ENCODE measurements at places on chromosomes 3 and 15.
A peak's percentile ranks its signal among the peaks of the same experiment; 100 is the strongest.

DNA sequence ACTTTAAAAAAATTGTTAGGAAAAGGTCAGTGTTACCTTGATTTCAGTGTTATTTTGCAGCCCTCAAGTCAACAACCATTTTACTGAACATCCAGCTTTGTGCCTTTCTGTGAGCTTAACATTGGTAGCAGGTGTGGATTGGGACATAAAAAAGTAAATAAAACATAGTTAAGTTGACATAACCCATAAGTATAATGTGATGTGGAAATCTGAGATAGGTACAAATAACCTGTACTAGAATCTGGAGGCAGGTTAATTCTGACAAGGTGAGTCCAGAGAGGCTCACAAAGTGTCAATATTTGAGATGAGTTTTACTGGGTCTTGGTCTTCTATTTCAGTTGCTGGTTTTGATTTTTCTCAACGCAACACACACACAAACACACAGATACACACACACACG is 151.3 kb downstream of the LPP start:
- no peak for DNase-seq

DNA sequence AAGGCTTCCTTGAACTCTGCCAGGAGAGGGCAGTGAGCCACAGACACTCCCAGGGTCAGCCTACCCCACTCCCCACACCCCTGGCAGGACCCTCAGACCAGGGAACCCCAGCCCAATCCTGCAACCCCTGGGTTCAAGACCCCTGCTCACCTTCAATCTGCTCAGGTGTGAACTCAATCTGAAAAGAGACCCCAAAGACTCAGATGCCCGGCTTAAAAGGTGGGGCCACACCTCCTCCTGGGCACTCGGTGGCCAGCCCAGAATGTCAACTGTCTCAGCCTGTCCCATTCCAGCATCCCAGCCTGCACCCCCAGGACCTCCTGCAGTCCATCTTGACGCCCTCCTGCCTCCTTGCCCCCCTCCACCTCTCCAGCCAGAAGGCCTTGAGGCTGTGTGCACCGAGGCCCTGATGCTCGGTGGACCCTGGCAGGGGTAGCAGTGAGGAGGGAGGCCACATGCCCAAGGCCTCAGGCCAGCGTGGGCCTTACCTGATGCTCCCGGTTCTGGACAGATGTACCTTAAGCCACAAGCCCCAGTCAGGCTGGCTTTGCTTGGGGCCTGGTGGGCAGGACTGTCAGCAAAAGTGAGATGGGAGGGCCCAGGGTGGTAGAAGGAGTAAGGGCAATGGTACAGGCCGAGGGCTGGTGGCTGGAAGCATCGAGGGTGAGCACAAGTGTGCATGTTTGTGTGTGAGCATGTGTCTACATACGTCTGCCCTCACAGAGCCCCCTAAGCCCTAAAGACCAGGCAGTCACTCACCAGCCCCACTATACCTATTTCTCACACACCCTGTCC is 2.2 kb downstream of the MYL3 start:
- DNase-seq: no peak

GRCh38 chr3:186316666-186317260 is 45.3 kb downstream of the DGKG start:
- DNase-seq: no peak

- DNase-seq: peak; percentile 97
Observed at GRCh38 chr3:40452876-40453730, 4.0 kb upstream of the RPL14 start.

GRCh38 chr3:128123538-128124368 is at the start of gene RUVBL1:
TSS of gene RUVBL1 (minus strand) at chr3:128123812. CDS start at chr3:128123724, 88 bp downstream.
- peak; percentile 98 for DNase-seq

GRCh38 chr3:195395208-195395816 is 47.5 kb downstream of the ACAP2 start:
- DNase-seq: no peak

DNA sequence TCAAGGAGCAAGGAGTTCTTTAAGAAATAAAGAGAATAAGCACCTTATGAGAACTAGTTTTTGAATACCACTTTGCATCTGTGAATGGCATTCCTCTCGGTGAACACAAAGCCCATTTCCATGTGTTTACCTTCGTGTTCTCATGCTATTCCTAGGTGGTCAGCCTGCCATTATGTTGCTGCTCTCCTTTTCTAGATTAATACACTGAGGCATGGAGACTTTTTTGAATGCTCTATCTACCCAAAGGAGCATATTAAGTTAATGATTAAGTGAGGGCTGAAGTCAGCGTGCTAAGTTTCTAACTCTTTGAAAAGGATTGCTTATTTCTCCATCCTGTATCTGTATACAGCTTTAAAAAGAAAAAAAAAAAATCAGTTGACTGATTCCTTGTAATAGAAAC is 394.5 kb downstream of the MECOM start:
- no peak for DNase-seq

DNA sequence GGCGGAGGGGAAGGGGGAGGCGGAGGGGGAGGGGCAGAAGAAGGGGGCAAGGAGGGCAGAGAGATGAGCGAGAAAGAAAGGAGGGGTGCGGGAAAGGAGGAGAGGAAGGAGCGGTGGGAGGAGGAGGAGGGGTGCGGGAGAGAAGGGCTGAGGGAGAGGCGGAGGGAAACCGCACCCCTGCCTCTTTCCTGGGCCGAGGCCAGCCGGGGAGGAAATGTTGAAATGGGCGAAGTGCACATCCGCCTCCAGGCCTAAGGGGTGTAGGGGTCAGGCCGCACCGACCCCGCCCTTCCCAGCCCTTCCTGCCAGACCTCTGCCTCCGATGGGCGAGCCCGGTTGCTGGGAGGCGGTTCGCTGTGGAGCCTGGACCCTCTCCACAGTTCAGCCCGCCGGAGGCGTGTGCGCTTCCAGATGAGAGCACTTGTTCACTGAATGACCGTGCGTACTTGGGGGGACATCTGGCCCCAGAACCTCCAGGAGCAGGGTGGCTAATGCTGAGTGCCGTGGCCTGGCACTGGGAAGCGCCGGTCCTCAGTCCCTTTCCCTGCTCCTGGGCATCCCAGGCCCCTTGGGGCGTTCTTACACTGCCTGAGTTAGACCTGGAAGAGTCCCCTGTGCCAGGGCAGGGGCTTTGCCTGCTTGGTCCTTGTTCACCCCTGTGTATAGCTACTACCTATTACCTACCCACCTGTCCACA is 110.3 kb upstream of the KLF13 start:
- DNase-seq: peak; percentile 80

- no peak for DNase-seq
Observed at GRCh38 chr15:58276924-58277323, 138.7 kb downstream of the AQP9 start.

GRCh38 chr3:172065967-172066762 is 26.8 kb downstream of the FNDC3B start:
- DNase-seq: no peak

DNA sequence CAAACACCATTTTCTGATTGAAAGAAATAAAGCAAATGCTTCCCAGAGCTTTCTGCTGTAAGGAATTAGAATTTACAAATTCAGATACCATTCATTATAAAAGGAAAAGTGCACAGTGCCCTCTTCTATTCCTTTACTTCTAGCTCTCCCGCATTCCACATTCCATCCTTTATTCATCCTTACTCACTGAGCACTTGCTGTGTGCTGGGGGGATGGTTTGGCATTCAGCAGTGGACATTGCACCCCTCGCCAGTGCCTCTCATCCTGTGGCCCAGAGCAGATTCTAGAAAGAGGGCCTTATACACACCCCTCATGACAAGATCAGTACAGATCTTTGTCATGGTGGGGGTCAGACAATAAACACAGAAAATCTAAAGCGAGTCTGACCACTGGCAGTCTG is 73.0 kb downstream of the MGLL start:
- DNase-seq: no peak

DNA sequence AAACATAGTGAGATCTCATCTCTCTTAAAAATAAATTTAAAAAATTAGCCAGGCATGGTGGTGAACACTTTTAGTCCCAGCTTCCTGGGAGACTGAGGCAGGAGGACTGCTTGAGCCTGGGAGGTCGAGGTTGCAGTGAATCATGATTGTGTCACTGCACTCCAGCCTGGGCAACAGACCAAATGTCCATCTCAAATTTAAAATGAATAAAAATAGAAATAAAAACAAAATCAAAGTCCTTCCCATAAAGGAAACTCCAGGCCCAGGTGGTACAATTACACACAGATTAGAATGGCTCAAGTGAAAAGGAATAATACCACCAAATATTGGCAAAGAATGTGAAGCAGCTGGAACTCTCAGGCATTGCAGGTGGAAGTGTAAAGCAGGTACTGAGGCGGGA is 19.3 kb upstream of the ATP10A start:
- no peak for DNase-seq

DNA sequence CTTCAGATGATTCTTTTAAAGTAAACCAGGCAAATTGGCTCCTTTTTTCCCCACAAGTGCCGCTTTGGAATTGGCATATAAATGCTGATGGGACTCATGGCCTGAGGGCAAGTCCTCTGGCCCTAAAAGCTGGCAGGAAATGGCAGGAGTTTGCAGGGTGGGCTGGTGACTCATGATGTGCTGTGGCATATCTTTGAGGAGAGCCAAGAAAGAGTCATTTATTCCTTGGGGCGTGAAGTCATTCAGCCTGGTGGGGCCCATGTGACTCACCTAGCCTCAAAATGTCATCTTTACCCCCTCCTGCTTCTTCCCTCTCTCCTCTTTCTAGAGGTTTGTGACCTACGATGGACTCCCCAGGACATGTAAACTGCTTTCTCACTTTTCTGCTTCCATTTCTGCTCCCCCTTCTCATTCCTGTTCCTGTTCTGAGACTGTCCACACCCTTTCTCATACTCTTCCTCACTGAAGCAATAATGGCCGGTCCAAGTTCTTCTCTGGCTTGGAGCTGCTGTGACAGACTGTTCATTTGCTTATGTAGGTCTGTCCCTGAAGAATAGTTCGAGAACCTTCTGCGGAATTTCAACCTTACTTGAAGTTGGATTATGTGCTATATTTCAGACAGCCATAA is 326.1 kb downstream of the SATB1 start:
- DNase-seq: no peak

DNA sequence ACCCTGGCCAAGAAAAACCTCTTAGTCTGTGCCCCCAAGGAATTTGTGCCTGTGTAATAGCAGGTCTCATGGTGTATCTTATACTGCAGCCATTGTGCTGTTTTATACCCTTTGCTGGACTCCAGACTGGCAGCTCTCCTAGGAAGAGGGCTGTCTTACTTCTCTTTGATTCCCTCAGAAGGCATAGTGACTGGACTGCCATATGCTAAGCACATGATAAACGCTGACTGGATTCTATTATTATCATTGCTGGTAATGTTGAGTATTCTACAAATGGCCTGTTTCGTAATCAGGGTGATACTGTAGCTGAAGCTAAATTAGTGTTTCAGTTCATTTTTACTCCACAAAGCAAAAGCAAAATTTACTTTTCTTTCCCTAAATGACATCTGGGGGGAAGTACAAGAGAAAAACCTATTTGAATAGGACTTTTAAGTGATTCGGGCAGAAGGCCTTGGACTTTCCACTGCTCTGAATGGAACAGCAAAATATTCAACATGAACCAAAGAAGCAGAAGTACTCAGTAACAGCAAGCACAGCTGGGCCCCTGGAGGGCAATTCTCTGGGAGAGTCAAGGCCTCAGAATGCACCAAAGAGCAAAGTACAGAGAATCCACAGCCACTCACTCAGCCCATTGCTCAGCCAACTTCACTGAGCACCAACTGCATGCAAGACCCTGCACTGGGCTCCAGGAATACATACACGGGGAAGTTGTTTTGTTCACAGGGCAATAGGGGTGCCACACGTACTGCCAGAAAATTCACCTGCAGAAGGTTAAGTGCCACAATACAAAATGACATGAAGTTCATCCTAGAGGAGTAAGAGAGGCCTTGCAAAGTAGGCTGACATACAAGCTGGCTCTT is 7.9 kb upstream of the BCL2A1 start:
- DNase-seq: peak; percentile 48
